ENCODE measurements at places on chromosomes 3 and 15.
A peak's percentile ranks its signal among the peaks of the same experiment; 100 is the strongest.

GRCh38 chr3:128878556-128879124 lies 780 bp upstream of the ACAD9 start:
- no peak for DNase-seq

DNA sequence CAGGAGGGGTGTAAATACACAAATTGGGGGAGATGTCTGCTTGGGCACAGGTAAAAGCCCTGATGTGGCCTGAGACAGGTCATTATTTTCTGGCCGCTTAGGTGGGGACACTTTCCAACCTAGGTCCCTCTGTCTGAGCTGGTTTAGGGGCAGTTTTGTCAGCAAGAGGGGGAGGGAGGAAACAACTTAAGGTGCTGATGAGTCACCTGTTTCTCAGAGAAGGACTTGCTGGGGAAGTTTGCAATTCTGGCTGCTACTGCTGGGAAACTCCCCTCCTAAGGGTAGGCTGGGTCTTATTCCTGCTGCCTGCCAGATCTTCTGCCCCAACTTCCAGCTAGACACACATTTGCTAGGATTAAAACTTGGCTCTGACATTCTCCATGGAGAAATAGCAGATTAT lies 4.8 kb upstream of the RHOV start:
- DNase-seq: no peak

DNA sequence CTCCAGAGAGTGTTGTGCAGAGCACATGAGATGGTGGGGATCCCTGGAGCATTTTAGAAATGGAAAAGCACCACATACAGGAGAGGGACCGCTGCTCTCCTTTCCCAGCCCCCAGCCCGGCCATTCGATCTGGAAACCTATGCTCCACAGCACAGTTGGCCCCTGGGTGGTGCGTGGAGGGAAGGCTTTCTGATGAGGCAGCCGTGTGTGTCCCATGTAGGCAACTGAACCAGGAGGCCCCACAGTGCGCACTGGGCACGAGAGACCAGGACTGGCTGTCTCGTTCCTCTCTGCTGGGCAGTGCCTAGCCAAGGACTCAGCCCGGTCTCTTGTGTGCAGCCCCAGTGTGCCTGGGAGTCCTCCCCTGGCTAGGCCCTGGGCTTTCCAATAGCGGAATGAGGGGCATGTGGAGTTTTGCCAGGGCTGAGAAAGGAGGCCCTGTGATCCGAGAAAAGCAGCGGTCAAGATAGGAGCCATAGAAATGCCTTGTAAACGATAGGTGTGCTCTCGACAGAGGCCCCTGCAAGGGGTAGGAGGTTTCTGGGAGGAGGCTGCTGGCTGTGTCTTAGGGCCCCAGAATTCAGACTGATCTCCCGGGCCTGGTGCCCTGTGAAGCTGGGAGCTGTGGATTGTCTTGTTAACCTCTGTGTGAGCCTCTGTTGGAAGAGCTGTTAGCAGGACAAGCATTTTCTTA lies 39.0 kb downstream of the CHDH start:
- DNase-seq: peak; percentile 20

- no peak for DNase-seq
Measured at GRCh38 chr3:47678446-47679338, 100.0 kb upstream of the CSPG5 start.

- DNase-seq: no peak
Measured at GRCh38 chr3:30273304-30274072, 332.9 kb upstream of the TGFBR2 start.

- no peak for DNase-seq
Measured at GRCh38 chr3:127013758-127014535, 31.0 kb downstream of the PLXNA1 start.

DNA sequence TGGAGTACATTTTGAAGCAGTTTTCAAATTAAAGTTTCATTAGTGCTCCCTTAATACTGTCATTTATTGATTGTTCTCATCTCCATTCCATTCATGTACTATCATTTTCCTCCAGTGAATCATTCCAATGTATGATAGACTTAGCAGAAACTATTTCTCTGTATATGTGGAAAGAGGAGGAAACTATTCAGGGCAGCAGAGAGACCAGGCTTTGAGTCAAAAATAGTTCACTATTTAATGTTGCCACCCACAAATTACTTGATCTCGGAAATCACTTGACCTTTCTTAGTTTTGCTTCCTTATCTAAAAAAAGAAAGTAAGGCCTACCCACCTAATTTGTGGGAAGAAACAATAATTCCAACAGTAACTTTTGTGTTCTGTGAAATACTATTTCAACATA lies 610.5 kb upstream of the ZNF385D start:
- DNase-seq: no peak

DNA sequence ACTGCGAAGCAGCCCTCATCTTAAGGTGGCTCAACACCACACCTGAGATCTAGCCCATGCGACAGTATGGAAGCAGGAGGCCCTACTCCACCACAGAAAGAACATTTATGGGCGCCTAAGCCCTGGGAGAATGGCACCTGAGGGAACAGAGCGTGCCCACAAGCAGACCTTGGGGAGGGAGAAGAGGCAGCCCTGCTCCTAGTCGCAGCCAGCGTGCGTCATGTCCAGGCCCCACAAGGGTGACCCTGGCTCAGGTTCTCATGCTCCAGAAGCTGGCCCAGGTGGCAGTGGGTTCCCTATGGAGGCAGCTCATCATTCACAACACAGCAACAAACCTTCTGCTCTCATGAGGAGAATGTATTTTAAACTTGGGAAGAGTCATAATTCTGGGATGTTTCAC lies 19.3 kb upstream of the ANPEP start:
- no peak for DNase-seq

DNA sequence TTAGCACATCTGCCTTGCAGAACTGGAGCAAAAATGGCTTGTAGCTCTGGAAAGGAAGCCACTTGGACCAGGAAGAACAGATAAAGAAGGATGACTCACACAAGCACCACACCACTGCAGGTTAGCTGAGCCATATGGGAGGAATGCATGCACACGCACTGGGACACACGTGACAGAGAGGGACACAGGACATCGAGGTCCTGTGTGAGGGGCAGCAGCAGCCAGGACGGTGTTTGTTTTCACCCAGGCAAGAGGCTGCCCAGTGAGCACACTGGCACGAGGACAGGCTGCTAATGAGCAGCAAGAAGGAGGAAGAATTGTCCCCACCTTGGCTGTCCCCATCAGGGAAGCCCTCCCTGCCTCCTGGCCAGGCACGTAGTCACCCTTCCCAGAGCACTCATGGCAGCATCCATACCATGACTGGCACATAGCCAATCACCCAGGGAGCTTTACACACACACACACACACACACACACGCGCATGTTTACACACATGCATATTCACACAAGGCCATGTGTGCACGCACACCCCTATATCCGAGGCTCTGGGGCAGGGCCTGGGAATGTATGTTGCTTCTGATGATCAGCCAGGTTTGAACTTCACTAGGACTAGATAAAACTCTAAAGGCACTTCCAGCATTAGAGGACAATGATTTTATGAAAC lies 24.0 kb upstream of the SPTBN5 start:
- no peak for DNase-seq

- DNase-seq: no peak
Measured at GRCh38 chr3:32603064-32603463, 32.4 kb upstream of the DYNC1LI1 start.

DNA sequence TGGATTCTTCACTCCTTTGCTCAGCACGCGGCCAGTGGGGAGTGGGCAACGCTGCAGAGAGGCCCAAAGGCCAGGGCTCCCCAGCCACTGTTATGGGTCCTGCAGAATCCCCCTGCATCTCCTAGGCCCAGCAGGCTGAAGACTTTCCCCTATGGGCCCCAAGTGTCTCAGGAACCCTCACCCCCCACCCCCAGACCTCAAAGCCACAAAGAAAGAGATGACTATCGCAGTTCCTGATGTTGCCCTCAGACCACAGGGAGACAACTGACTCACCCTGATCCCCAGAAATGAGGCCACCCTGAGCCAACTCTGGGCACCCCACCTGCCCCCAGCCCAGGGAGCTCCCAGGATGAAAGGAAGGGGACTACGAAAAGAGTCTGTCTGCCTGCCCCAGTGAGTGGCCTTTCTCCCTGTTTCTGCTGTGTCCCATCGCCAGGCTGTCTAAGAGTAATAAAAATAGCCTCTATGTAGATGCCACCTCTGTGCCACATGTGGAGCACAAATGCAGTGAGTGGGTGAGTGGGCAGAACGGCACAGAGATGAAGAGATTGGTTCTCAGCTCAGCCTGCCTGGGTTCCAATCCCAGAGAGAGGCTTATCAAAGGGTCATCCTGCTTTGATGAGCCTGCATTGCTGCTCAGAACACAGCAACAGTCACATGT lies 283.0 kb downstream of the UACA start:
- DNase-seq: no peak

DNA sequence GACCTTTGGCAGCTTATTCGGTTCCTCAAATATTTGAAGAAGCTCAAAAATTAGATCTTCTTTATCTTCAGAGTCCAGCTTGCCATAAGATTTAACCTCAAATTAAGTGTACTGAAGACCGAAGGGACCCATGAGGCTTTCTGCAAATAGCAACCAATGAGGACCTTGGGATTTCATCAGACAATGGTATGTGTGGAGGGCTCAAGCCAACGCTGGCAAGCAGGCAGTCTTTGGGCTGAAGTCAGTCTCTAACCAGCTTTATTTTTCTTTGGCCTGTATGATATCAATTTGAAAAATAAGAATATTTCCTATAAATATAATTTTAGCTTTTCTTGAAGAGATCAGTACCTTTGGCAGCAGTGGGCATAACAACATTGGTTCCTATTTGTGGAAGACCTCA lies 692.7 kb downstream of the MCTP2 start:
- DNase-seq: no peak

- DNase-seq: no peak
Measured at GRCh38 chr3:49673121-49673714, 933 bp upstream of the APEH start.

DNA sequence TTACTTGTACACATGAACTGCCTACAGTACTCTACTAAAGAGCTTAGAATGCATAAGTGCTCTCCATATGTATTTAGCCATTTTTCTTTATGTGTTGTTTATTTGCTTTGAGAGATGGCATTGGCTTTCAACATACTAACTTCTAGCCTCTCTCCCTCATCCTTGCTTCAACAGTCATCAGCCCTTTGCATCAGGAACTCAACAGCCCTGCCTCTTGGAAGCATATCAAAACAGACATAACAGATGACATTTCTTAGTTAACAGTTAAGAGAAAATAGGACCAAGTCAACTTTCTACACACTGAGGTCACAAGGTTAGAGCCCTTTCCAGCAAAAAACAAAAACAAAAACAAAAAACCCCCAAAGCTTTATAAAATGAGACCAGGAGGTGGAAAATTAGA lies 145.6 kb downstream of the TCF12 start:
- DNase-seq: no peak

- no peak for DNase-seq
Measured at GRCh38 chr15:38557921-38558320, 6.7 kb downstream of the RASGRP1 start.

DNA sequence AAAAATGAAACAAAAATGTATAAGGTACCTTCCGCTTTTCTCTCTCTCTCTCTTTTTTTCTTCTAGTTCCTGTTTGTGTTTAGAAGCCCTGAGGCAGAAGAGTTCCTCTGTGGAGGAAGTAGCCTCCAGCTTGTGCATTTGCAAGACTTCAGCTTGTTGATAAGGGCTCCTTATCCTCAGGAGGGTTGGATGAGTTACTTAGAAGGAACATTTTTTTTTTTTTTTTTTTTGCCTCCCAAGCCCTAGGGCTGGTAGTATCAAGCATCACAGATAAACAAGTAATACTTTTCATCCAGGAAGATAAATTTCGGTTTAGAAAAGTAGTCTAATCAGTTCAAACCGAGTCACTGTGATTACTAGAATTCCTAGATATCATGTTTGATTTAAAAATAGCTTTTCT lies 91.0 kb upstream of the CBLB start:
- DNase-seq: no peak

Measured in H9 (cell line).